GM10248 (cell line): ENCODE measurements at places on chromosomes 16 and 17.

DNA sequence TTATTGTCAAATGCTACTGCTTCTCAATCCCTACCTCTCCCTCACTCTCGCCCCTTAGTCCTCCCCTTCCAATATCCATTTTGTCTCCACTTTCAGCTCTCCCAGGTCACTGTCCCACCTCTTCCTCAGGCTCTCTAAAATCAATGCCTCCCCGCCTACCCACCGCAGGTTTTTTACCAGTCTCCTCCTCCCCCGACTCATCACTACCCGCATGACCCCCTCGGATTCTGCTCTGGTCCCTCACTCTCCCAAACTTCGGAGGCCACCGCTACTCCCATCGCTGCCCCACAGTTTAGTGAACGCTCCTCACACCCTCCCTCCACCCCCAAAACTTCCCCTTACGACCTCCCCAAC, 513 bp downstream of the CRLF3 start:
- DNase-seq, result no peak

DNA sequence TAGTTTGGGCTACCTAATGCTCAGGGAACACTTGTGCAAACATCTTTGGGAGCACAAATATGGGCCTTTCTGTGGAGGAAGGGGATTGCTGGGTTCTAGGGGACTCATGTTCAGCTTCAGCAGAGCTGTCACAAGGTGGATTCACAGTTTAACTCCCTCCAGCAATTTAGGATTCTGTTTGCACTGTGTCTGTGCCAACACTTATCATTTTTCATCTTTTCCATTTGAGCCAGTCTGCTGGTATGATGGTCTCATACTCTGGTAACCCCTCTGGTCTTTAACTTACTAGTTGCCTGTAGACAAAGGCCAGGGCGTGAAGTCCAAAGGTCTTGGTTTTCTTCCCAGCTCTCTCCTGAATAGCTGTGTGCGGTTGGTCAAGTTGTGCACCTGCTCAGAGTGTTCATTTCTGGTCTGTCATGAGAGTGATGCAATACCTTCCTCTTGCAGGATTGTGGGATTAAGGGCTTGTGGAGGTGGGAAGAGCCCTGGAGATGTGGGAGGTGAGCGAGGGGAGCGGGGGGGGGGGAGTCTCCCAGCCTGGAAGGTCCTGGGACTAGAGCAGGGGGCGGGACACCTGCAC, 152.6 kb downstream of the CMIP start:
- no peak for DNase-seq

DNA sequence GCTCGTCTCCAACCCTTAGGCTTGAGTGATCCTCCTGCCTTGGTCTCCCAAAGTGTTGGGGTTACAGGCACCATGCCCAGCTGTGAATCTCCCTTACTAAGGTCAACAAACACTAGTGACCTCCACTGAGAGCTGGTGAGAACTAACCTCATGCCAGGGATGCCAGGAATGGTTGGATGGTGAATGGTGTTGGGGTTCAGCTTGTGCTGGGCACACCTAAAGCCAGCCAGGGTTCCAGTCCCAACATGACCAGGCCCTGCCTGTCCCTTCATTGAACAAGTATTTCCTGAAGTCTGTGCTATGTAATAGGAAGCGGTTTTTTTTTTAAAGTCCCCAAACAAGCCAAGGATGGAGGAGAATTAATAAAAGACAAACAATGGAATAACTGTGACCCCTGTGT, 56.0 kb upstream of the TOB1 start:
- no peak for DNase-seq

DNA sequence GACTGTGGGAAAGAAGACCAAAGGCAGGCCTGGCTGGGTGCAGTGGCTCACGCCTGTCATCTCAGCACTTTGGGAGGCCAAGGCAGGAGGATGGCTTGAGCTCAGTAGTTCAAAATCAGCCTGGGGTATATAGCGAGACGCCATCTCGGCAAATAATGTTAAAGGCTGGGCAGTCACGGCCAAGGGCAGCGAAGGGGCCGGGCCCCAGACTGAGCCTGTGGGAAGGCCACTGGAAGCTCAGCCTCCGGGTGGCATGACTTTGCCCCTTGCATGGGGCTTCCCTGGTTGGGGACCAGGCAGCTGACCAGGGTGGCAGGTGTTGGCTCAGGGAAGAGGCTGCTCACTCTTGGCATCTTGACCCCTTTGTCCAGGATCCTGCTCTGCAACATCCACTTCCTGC, 14.0 kb upstream of the CD300LD start:
- DNase-seq, result no peak

DNA sequence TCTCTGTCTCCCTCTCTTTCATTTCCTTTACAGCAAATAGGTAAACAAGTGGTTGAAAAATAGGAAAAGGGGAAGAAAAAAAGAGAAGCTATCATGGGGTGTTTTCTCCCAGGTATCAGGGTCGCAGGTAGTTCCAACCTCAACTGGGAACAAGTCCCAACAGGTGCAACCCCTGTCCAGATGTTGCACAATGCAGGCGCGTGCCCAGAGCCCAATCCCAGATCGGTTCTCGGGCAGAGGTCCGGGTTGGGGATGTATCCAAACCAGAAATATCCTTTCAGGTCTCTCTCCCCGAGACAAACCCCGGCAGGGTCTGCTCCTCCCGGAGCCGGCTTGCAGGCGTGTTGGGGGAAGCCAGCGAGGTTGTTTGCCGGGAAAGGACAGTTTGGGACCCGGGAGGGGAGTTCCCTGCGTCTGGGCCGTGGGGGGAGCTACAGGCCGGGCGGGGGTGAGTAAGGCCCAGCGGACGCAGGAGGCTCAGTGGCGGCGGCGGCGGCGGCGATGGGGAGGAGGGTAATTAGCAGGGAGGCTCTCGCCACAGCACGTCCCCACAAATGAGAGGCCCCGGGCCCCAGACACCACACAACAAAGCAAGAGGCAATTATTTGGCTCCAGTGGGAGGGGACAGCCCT, 21.2 kb upstream of the SP6 start:
- DNase-seq, result no peak

DNA sequence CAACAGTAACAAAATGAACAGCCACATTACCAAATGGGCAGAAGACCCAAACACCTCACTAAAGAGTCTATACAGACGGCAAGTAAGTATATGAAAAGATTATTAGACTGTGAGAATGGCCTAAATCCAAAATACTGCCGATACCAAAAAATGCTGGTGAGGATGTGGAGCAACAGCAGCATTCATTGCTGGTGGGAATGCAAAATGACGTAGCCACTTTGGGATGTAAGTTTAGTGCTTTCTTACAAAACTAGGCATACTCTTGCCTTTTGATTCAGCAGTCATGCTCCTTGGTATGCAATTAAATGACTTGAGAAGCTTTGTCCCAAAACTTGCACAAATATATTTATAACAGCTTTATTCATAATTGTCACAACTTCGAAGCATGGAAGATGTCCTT, 43.8 kb downstream of the RABEP1 start:
- DNase-seq, result no peak

- peak; percentile 8 for DNase-seq
Measured at GRCh38 chr16:13289515-13289914, 388.1 kb downstream of the SHISA9 start.

DNA sequence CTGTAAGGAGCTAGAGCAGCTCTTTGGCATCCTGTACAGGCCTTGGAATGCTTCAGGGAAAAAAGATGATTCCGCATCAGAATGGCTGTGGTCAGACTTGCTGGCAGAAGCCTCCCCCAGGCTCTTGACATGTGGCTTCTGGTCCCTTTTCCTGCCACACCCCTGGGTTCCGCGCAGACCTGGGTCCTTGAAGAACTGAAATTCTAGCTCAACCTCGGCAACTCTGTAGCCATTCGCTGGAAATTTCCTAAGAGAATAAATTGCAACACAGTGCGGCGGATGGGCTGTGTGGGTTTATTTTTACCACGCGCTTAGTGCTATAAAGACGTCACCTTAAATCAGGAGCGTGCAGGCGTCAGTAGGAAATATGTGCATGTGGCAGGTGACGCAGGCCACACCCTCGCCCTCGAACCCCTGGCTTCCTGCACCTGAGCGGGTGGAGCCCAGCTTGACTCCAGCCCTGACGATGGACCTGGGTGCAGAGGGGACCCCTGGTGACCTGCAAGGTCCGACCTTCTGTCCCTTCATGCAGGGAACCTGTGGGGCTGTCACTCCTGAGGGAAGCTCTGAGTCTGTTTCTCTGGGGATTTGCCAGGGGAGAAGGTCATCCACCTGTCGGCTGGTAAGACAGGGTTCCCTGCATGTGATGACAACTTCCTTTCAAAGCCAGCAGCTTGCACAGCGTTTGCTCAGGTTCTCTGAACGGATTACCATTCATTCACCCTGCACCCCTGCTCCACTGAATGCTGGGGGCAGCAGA, 46.3 kb downstream of the METRNL start:
- no peak for DNase-seq

DNA sequence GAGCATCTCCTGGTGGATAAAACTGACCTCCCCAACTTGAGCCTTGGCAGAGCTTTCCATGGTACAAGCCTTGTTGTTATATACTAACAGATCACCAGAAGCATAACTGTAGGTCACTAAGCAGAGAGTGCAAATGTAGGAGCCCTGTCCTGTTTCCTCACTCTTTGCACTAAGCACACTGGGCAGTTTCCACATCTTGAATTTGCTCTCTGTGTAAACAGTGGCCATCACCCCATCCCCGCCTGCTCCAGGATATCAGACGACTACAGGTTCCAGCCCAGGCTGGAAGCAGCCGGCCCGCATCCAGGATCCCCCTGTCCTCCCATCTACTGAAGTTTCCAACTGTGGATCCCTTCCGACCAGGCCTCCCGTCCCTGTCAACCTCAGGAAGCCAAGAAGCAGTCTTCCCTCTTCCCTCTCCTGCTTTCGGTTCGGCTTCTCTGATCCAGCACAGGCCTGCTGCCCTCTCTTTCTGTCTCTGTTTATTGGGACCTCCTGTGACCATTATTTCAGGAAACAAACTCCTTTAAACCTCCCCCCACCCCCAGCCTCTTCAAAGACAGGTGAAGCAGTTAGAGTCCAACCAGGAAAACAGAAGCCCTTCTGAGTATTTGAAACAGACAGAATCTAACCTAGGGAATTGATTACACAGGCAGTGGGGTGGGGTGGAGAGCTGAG, 22.6 kb upstream of the CACNG4 start:
- no peak for DNase-seq
